ENCODE measurements at places on chromosomes 1 and 21. TPM values are rescaled to one million over a fixed set of nuclear protein-coding genes. Genes with fewer than 3 reads are reported as not detected.

The SYCP1 gene
- not detected for total RNA-seq

DNA sequence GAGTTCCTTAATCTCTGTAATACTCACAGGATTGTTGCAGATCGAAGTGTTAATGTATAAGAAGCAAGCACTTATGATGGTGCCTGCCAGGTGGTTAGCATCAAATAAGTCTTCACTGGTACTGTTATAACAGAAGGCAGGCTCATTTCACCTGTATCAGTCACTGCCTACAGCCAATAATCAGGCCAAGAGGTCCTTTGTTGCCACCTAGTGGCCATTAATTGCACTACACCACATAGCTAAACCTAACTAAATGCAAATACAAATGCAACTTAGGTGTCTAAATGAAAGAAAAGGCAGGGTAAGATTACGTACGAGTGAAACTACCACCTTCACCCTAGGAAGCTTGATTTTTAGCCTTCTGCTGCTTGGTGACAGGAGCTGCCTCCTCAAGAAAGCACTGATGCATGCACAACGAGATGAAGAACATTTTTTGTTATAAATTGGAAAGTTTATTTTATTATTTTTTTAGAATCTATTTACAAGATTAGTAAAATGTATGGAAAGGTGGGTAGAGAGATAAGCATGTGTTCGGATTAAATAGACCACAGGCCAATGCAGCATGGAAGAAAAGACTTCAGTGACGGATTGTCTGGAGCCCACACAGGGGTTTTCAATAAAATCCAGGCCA lies 334.8 kb upstream of the CAMK1G start:
- peaks cover 16% of the 10 kb centered on the region for H3K4me1 ChIP-seq
- no peaks in the 10 kb centered on the region for H3K36me3 ChIP-seq
- no peak overlapping the region for H3K27ac ChIP-seq
- no peaks in the 10 kb centered on the region for H3K27me3 ChIP-seq
- H3K4me3 ChIP-seq, result no peak overlapping the region
- DNase-seq, result no peak

- H3K36me3 ChIP-seq, result peaks cover 5% of the 10 kb centered on the region
- no peak overlapping the region for H3K27ac ChIP-seq
- H3K27me3 ChIP-seq, result no peaks in the 10 kb centered on the region
- H3K4me1 ChIP-seq, result peaks cover 14% of the 10 kb centered on the region
- no peak for DNase-seq
- H3K4me3 ChIP-seq, result no peak overlapping the region
Measured at GRCh38 chr1:94130851-94131595, 10.1 kb upstream of the ABCA4 start.

DNA sequence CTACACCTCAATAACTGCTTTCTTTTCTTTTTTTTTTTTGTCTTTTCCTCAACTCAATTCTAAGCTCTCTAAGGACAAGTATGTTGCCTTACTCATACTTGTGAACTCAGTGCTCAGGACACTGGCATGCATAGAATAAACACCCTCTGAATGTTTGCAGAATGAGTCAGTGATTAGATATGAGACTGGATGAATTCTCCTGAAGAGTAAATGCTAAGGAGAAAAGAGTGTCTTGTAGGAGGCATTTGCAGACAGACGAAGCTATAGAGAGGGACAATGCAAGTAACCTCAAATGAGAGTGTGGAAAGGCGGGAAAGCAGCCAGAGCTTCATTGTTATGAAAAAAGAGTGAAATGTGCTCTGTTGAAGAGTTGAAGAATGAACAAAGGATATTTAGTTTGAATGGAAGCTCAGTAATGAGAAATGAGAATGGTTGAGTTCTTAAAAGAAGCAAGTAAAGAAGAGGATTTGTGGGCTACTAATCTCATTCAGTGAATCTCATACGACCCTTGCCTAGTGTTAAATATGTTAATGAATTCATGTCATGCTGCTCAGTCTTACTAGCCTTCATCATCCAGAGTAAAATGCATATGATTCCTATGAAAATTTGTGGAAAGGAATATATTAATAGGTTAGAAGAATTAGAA lies 166.1 kb upstream of the DPYD start:
- no peaks in the 10 kb centered on the region for H3K36me3 ChIP-seq
- H3K27ac ChIP-seq, result peak overlapping the region; percentile 44
- no peaks in the 10 kb centered on the region for H3K4me1 ChIP-seq
- H3K27me3 ChIP-seq, result no peaks in the 10 kb centered on the region
